ENCODE measurements at places on chromosomes 12 and 14.

- no peak for DNase-seq
These were observed 13.0 kb downstream of the FGD6 start for GRCh38 chr12:95204141-95204866.

- no peak for DNase-seq
These were observed 14.3 kb downstream of the B4GALNT3 start for GRCh38 chr12:473863-474577.

DNA sequence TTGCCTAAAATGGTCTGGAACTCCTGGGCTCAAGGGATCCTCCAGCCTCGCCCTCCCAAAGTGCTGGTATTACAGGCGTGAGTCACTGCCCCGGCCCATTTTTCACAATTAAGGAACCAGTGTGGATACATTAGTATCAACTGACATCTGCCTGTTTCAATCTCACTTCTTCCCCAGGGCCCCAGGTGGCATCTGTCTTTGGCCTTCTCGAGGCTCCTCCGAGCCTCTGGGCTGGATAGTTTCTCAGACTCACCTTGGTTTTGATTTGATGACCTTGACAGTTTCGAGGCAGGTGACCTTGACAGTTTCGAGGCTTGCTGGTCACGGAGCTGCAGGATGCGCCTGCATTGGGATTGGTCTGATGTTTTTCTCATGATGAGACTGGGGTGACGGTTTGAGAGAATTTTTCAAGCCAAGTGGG is 41.0 kb upstream of the NCOR2 start:
- no peak for DNase-seq

DNA sequence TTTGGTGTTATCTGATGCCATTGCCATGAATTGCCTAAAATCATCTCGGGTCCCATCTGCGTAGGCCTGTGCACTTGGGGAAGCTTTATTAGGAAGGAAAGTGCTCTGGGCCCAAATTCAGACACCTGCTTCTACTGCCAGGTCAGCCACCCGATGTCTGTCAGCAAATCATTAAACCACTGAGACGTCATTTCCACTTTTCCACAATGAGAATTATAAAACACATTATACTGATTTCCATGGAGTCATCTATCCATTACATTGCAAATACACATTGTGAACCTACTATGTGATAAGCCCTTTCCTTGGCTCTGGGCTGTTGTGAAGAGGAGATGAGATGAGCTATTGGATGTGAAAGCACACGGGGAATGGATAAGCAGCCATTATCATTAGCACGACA is 1022.9 kb downstream of the BCL11B start:
- DNase-seq: no peak

GRCh38 chr14:63867933-63868921 is 15.4 kb downstream of the SYNE2 start:
- no peak for DNase-seq

Measured in GM04504 (cell line).